ENCODE measurements at places on chromosomes 3 and 15.

DNA sequence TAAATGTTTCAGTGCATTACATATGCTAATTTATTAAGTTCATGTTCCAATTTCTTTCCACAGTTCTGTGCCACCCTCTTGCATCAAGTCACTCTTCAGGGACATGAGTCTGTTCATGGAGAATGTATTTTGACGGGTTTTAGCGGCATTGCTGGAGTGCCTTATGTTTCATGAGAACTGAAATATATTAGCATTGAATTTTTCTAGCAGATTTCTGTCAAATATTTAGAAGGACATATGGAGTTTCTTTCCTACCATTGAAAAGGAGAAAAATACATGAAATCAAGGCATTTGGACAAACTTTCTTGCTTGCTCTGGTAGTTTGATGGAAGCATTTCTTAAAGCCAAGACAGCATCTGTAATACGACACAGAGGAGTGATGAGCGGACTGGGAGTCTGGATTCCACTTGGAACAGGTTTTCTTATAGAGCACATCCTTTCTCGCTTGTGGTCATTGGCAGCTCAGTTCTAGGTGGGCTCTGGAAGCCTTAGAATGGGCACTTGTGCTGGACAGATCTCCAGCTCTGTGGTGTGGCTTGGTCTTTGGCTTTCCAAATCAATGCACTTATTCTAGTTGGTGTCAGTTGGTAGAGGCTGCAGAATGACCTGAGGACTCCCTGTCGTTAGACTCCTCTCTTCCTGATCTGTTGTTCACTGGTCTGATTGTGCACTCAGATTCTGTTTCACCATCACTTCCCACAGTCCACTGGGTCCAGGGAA lies 84.6 kb upstream of the EIF1B start:
- DNase-seq = no peak

DNA sequence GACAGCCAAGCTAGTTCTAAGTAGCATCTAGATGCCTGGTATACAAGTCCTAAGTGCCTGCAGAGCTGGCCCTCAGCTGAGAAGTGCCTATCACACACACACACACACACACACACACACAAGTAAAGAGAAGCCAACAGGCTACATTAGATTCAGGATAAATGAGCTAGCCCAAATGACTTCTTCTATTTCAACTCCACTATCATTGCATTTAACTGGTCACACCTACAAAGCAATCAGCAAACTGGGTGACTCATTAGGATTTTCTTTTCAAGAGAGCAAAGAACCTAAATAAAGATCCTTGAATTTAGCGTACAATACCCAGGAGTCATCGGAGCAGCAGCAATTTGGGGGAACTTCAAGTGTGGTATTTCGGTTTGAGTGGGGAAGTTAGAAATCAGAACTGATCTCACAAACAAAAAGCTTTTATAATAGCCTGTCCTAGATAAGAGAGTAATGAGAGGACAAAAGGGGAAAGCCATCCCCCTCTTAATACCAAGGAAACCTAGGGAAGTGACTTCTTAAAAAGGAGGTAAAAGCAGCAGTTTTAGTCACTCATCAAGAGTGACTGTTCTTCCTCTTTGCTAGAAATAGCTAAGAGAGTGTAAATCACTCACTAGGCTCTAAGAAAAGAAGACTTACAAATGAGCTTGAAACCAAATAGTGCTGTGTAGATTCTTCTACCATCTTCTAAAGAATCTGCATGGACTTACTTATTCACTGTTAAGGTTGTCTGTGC lies 112.7 kb downstream of the TNIK start:
- no peak for DNase-seq

GRCh38 chr3:152307829-152308474 lies 39.2 kb downstream of the MBNL1 start:
- no peak for DNase-seq

DNA sequence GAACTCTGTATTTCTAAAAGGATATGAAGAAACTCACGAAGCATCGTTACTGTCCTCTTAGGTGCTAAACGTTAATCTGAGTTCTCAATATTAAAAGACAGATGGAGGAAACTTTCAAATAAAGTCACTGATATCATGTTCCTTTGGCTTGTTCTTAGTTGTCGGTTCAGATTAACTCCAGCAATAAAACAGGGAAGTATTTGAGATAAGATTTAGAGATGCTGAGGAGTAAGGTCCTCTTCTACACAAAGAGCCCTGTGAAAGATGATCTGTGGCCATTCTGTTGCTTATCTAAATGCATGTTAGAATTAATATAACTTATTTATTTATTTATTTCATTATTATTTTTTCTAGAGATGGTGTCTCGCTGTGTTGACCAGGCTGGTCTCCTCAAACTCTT lies 19.2 kb downstream of the AKAP13 start:
- no peak for DNase-seq

DNA sequence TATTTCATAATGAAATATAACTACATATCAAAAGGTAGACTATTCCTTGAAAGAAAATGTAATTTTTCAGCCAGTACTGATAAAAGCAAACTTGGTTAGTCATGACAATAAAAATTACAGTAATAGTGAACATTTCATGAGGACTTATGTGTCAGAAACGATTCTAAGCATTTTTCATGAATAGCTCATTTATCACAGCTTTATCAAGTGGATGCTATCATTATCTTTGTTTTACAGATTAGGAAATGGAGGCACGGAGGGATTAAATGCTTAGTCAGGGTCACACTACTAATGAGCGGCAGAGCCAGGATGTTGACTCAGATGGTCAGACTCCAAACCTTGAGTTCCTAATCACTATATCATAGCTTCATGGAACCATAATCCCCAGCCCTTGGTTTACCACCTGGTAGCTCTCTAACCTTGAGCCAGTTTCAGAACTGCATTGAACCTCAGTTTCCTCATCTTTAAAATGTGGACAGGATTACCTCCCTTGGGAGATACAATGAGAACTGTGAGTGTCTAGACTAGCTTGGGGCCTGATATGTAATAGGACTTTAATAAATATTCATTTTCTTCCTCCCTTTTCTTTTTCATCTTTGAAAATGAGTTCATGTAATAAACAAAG lies 85.4 kb downstream of the TNIK start:
- no peak for DNase-seq

- DNase-seq = no peak
Observed at GRCh38 chr15:32701863-32702262, 15.9 kb upstream of the GREM1 start.

DNA sequence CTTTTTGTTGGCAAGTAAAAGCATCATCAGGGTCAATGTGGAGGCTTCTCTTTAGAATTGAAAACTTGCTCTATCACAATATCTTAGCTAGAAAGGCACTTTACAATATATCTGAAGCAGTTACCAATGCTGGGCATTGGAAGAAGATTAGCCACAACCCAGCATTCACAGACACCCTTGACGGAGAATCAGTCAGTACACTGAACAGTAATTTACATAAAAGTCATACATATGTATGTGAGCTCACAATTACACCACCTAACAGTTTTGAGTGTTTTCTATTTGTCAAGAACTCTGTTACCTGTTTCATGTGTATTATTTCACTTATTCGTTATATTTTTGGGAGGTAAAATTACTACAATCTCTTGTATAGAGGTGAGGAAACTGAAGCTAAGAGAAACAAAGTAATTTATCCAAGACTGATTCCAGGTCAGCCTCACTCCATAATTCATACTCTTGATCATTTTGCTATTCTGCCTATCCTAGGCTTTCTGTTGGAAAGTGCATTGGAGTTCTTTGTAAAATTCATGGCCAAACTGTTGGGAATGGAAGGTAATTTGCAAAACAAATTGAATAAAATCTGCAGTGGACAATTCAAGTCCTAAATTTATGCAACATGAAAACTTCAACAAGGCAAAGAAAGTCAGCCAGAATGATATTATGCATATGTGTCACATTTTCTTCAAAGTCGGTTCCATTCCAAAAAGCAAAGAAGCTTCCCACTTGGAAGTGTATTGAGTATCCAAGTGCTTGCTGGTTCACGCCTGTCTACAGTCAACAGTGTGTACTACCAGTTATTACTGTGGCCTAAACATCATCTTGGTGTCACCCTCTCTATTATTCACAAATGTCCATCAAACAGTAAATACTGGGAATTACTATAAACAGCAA lies 223.7 kb upstream of the SEMA6D start:
- DNase-seq = no peak

GRCh38 chr15:66424963-66425612 lies 38.4 kb downstream of the MAP2K1 start:
- DNase-seq = no peak

DNA sequence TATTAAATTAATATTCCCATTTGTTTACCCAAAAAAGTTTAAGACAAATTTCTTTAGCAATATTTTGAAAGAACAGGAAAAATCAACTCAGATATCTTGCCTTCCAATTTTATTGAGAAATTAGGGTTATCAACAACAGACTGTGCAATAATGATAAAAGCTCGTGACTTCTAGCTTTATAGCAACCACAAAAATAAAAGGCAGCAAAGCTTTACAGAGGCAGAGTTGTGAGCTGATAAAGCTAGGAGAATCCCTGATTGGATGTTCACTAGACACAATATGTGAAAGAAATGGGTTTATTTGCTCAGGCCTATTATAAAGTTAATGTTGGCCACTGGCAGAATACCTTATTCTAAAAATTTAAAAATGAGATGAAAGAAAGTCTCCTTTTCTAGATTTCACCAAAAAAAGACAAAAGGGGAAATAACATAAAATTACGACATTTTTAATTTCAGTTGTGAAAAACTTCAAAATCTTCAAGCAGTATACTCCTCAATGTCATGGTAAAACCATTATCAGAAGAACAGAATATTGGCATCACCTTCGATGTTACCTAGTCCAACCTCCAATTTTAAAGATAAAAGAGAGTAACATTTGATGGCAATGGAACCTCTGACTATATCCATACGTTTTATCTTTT lies 2.8 kb downstream of the VPS13C start:
- DNase-seq = no peak

DNA sequence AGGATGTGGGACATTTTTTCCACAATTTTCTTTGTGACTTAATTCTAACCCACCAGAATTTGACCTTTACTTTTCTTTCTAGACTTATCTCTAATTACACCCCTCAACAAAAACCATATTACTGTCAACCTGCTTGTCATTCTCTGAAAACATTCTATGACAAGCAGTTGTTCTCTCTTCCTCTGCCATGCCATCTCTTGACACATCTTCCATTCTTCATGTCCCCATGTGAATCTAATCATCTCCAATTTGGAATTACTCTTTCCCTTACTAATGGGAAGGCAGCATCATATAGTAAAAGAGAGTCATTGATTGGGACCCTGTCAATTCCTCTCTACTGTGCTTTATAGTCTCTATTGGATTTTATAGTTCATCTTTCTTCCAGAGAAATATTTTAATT lies 61.3 kb upstream of the P2RY1 start:
- DNase-seq = no peak

GRCh38 chr3:86794361-86795065 lies 196.4 kb downstream of the VGLL3 start:
- DNase-seq = no peak

DNA sequence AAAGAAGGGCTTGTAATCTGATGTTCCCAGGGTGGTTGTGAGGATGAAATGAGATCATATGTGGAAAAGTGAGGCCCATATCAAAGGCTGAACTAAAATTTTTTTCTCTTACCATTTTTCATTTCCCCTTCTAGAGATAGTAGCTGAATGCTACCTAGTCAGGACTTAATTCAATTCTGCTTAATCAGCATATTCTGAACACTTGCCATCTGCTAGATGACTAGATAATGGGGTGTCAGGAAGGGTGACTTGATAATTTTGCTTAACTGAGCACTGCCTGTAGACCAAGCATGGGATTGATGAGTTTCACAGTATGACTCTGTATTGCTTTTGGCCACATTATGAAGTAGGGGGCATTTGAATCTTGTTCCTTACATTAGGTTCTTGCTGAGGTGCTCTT lies 136.2 kb downstream of the CHST2 start:
- no peak for DNase-seq

DNA sequence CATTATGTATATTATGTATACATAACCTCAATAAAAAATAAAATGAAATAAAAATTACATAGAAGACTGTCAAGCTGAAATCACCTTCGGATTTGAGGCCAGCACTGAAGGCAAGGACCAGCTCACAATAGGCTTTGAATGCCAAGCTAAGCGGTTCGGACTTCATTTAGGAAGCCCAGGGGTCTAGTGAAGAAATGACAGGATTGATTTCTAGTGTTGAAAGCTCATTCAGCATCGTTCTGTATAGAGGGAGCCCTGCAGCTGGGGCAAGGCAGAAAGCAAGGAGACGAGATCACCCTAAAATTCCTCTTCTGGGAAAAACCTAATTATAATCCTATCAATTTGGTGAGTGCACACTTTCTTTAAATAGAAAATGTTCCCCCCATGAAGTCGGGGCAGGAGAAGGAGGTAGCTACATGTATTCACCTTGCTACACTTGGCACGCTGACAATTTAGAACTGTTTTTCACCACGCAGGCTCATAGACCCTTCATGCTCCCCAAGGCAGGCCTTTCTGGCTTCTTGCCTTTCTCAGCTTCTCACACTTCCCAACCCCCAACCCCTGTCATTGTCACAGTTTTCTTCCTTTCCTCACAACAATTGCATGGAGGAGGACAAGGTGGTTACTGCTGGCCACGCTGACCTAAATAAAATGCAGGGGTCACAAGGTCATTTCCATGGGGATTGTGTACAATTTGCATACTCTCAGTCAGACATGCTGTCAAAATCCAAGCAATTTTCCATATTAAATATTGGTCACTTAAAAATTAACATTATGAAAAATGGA lies 44.4 kb upstream of the SSR3 start:
- no peak for DNase-seq

DNA sequence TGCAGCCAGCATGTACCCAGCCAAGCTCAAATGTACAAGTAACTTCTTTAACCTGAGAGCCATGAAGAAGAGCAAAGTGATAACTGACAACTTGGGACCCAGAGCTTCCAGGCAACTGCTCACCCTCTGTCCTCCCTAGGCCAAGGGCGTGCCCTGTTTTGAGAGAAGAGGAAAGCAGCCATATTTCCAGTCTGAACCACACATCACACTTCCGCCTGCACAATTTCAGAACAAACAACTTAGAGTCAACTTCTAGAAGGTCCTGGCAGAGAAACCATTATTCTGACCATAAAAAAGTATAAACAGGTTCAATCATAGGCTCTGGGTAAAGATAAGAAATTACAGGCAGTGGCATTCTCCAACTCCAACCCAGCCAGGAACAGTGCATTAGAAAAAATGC lies 50.1 kb downstream of the ITGB5 start:
- no peak for DNase-seq

Measured in activated gamma-delta T cell treated with anti-CD3 and anti-CD28 coated beads, Interleukin-2, amount 50 U/mL, for 16 hours (primary cell).